ENCODE measurements at places on chromosomes 3 and 15.

DNA sequence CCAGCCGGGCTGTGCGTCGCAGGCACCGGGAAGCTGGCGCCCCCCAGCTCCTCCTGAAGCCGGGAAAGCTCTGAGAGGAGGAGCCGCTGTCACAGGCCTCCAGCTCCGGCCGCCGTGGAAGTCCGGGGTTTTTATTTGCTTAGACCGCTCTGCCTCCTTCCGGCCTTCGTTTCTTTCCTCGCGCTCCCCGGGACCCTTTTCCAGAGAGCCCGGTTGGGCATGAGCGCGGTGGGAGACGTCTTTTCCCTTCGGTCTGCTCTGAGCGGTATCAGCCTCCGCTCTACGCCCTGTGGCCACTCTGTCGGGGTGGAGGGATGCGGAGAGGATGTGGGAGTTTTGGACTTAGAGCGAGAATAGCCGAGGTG, 559 bp downstream of the SENP5 start:
- peak; percentile 9 for DNase-seq

- DNase-seq, result no peak
Observed at GRCh38 chr15:82533801-82534200, 6.5 kb downstream of the RPS17 start.

DNA sequence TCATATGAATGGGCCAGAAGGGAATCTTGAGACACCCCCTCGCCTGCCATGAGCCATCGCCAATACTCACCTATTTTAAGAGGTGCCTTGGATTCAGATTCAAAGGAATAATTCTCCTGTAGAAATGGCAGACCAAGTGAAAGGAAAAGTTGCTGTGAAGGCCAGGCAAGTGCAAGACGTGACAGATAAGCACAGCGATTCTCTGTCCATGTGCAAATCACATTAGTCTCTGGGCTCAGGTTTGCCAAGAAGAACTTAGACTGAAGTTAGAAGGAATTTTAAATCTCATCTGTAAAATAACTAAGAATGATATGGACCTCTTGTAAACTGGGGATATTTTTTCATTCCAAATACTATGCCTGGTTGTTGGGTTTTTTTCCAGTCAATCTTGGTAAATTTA, 173.6 kb downstream of the UACA start:
- no peak for DNase-seq

- DNase-seq, result no peak
Observed at GRCh38 chr3:134483195-134483900, 2.4 kb downstream of the ANAPC13 start.

DNA sequence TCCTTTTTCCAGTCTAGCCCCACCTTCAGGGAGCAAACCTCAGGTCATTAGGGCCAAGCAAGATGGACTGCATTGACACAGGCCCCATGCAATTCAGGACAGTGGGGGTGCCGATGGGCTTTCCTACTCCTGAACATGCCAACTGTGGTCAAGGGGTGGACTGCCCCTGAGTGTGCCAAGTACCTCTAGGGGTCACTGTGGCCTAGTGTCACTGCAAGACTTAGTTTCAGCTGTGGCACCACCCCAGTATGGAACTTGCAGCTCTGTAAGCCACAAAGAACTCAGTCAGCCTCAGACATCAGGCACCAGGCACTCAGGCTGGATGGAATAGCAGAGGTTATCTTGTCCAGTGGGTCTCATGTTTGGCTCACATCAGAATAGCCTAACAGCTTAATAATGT, 32.3 kb downstream of the EXOG start:
- DNase-seq, result no peak

Data from activated naive CD4-positive, alpha-beta T cell treated with Interleukin-2 at 50 U/mL for 16 hours (primary cell).